ENCODE measurements at places on chromosomes 4 and X.

DNA sequence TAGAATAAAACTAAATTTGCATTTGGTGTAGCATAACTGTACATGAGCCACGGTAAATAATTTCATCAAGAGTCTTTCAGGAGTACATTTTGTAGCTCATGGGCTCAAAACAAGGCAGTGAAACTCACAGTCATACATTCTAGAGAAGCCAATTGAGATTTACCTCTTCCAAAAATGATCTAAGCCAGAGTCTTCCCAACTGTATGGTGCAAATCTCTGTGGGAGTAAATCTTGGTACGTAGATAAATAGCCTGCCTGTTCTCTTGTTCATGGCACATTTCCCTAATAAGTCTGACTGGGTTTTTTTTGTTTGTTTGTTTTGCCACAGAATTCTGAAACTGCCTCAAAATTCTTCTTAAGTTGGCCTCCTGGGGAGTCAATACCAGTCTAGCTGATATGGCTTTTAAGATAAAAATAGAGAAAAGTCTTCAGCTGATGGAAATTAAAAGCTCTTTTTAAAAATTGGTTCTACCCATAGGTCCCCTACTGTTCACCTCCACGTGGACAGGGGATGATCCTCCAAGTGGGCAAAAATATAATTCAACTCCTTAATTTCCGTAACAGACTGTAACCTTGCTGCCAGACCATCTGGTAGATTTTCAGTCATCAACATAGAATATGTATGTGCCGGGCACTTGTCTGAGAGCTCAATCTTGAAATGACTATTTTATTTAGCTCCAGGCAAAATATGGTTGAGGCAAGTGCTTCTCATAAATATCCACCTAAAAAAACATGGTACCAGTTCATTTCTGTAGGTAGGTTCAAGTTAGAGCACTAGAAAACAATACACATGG, 365.4 kb downstream of the PDHA2 start:
- no peak for DNase-seq

DNA sequence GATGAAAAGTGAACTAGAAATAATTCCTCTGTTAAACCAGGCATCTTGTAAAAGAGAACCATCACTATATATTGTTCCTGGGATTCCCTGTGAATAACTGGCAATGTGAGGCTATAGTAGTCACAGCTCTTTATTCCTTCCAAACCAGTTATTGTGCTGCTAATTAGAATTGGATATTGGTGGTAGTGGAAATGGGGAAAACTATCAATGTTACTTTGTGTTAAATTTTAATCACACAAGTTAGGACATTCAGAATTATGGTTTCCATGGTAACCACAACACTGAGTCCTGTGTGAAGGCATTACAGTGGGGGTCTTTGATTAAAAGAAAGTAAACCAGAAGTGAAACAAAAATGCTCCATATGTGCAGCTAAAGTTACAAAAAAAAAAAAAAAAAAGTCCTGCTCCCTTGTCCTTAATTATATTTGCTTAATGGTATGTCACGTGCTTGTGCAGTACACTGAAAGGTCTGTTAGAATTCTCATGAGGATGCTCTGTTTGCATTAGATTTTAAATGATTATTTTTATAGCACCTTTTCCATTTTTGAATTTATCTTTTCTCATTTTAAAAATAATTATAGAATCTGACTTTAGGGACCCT, 200.4 kb downstream of the ADGRL3 start:
- DNase-seq: no peak

- DNase-seq: no peak
These were observed 849 bp downstream of the MID1 start for GRCh38 chrX:10619425-10620046.

- DNase-seq: no peak
These were observed 146.8 kb downstream of the ENOX2 start for GRCh38 chrX:130756233-130756632.

GRCh38 chr4:140982613-140983340, 150.5 kb downstream of the RNF150 start:
- no peak for DNase-seq

DNA sequence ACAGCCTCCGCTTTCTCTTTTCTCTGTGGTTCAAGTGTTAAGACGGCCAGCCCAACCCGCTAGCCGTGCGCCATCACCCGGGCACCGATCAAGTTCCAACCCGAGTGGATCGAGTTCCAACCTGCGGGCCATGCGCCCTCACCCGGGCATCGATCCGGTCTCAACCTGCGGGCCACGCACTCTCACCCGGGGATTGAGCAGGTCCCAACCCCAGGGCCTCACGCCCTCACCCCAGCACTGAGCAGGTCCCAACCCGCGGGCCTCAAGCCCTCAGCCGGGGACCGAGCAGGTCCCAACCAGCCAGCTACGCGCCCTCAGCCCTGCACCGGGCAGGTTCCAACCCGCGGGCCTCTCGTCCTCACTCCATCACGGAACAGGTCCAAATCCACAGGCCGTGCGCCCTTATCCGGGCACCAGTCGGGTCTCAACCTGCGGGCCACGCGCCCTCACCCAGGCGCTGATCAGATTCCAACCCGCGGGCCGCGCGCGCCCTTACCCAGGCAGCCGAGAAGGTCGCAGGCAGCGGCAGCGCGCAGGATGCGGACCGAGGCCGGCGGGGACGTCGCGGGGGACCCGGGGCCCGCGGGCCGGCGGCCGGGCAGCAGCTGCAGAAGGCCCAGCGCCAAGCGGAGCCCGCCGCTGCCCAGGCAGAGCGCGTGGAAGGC, 443 bp downstream of the GPR143 start:
- no peak for DNase-seq

- peak; percentile 42 for DNase-seq
These were observed 139.6 kb downstream of the SOWAHB start for GRCh38 chr4:76758290-76758882.

DNA sequence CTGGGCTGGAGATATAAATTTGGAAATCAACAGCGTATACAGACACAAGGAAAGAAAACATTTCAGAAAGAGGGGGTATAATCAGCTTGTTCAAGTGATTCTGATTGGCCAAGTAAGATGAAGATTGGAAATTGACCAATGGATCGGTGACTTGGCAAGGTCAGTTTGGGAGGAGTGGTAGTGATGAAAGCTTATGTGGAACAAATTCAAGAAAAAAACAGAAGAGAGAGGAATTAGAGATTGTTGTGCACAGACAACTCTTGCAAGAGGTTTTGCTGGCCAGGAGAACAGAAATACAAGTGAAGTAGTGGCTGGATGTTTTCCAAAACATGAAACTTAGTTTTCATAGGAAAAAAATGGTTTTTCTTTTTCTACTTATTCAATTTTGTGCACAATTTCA, 16.3 kb downstream of the CD38 start:
- DNase-seq: no peak

GRCh38 chr4:16124232-16124631, 40.4 kb upstream of the PROM1 start:
- DNase-seq: no peak

- DNase-seq: no peak
These were observed 2.0 kb upstream of the PROM1 start for GRCh38 chr4:16085822-16086221.

GRCh38 chr4:120765260-120765680, 157.3 kb downstream of the PRDM5 start:
- no peak for DNase-seq

DNA sequence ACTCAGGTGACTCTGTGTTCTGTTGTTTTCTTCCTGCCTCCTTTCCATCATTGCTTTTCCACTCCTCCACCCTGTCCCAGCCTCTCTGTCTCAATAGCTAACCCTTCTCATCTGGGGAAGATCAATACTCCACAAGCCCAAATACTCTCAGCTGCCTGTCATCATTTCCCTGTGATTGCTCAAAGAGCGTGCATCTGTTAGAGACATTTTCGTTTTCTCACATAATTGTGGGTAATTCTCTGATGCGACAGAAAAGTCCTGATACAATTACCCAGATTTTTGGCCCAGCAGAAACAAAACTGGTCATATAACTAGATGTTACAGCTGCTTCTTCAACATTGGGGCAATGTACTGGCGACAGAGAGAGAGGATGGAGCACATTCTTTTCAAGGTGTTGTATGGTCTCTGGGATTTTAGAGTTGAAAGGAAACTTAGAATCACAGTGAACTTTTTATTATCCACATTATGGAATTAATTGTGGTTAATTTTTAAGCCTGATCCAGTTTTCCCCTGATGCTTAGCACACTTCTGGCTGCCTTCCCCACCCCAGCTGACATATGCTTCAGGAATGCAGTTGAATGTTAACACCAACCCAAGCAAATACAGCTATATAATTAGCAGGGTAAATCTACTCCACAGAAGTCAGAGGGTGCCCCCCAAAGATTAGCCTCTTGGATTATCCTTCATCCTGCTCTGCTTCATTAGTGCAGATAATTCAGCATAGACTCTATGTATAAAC, 171.4 kb upstream of the ANXA3 start:
- no peak for DNase-seq

DNA sequence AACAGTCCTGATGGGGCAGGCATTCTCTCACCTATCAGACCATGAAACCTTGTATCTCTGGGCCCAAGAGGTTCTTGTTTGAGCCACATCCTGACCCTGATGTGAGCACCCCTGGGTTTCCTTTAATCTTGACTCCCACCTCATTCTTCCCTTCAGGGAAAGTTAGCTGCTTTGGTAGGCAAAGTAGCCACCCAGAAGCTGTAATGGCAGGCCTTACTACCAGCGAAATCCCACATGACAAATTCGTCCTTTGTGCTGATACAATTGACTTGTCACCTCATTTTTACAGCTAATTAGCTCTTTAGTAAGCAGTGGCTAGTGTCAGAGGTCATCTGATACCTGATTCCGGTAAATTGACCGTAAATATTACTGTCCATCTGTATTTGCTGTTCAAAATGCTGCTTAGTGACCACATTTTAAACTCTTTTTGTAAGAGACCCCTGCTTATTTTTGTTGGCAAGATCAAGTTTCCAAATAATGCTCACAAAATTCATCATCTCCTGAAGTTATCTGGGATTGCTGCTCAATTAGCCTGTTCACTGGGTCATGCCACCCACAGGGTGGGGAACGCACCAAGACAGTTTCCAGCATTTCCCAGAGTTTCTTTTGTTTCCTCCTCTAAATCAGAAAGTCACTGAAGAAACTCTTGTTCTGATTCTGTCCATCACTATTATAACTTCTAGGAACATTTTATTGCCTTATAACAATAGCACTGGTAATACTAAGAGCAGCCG, 329.7 kb downstream of the GPAT3 start:
- no peak for DNase-seq

GRCh38 chrX:102345916-102346315, 93.9 kb downstream of the NXF2B start:
- DNase-seq: no peak

DNA sequence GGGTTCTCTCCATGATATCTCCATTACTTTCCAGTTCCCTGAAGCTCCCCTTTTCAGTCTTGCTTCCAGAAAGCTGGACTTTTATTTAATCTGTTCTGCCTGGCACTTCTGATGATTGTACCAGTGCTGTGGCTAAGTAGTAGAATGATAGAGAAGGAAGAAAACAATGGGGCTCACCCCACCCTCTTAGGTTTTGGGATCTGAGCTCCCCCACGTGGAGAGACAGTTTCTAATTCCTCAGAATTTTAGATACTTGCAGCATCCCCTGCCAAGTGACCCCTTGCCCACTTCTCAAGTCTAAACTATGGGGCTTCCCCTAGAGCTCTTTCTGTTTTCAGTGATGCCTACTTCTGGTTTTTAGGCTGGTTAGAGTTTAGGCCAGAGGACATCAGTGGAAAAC, 73.9 kb downstream of the GC start:
- no peak for DNase-seq

DNA sequence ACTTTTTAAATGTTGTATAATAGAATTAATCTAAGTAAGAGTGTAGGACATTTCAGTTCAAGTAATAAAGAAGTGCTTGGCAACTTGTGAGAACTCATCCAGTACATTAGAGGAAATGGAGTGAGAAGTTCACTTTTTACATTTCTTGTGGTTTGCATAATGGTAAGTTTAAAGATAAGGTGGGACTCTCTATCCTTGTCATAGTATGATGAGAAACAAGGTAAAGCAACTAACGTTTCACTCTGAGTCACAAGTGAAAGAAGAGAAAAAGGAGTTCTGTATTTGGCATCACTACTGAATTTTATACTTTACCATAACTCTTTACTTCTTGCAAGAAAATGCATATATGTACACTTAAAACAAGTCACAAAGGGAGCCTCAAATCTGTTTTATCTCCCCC, 219.4 kb downstream of the SLC4A4 start:
- no peak for DNase-seq

GRCh38 chr4:169770416-169770815, 12.7 kb upstream of the HPF1 start:
- no peak for DNase-seq

DNA sequence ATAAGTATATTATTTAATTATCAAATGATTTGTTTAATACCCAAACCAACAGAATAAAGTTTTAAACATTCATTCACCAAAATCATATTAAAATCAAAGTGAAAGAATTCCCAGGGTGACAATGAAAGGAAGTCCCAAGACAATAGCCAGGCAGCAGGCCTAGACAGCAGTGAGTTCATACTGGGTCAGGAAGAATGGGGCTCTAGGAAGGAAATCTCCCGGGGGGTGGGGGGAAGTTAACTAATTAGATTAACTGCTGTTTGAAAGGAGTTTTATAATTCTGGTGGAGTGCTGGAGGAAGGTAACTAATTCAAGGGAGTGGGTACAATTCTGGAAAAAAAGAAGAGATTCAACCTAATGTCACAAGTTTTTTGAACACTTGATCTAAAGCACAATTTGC, 104.1 kb downstream of the ZAR1 start:
- no peak for DNase-seq

- no peak for DNase-seq
These were observed 667.5 kb downstream of the RAPGEF2 start for GRCh38 chr4:159770401-159770800.

DNA sequence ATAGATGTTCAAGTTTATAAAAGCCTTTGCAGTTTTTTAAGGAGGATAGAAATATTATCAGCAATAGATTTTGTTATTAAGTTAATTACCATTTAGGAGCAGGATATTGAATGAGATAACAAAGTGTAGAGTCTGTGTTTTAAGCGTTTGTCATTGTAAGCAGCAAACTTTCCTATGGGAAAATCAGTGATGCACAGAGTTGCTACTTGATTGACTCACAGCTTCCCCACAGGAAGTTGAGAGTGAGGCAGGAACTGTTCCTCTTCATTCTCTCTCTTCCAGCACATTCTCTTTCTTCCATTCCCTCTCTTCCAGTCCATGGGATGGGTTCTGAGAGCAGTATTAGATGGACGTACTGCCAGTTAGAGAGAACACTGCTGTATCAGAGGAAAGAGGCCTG, 867.7 kb upstream of the AGA start:
- DNase-seq: no peak

DNA sequence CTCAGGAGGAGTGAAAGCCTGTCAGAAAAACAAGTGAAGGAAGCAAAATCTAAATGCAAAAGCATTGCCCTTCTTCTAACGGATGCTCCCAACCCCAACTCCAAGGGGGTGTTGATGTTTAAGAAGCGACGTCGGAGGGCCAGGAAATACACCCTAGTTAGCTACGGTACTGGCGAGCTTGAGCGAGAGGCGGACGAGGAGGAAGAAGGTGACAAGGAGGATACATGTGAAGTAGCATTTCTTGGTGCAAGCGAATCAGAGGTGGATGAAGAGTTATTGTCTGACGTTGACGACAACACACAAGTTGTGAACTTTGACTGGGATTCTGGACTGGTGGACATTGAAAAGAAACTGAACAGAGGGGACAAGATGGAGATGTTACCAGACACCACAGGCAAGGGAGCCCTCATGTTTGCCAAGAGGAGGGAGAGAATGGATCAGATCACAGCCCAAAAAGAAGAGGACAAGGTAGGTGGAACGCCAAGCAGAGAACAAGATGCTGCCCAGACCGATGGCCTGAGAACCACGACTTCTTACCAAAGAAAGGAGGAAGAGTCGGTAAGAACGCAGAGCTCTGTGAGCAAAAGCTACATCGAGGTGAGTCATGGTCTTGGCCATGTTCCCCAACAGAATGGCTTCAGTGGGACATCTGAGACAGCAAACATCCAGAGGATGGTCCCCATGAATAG, 105.6 kb upstream of the MYOZ2 start:
- DNase-seq: no peak
